ENCODE measurements at places on chromosomes 6 and 20. TPM values are rescaled to one million over a fixed set of nuclear protein-coding genes. Genes with fewer than 3 reads are reported as not detected.

- no peak for DNase-seq
Measured at GRCh38 chr20:38299963-38300362, 4.0 kb upstream of the BPI start.

DNA sequence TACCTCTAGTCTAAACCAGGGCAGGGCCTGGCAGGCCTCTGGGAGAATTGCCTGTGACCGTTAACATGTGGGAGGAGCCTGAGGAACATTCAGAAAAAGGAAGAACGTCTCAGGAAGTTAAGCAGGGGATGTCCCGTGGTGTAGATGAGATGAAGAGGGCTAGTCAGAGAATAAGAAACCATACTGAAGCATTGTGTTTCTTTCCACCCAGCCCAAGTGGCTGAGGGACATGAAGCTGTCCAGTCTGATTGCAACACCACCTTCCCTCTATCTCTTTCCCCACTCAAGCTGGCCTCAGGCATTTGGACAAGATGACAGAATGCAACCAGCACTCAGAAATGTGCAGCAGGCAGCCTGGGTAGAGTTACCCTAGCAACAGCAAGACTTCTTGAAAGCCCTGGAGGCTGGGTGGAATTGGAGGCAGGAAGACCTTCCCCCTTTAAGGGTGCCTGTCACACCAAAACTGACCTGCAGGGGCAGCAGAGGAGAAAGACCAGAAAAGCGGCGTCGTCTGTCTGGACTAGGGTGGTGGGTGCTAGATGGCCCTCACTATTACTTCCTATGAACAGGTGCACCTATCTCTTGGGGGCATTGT lies 186.1 kb downstream of the UNC5CL start:
- no peak for DNase-seq

GRCh38 chr6:156919814-156920369 lies 142.7 kb downstream of the ARID1B start:
- no peak for DNase-seq

- no peak for DNase-seq
Measured at GRCh38 chr20:4961746-4962145, 39.6 kb downstream of the SLC23A2 start.

DNA sequence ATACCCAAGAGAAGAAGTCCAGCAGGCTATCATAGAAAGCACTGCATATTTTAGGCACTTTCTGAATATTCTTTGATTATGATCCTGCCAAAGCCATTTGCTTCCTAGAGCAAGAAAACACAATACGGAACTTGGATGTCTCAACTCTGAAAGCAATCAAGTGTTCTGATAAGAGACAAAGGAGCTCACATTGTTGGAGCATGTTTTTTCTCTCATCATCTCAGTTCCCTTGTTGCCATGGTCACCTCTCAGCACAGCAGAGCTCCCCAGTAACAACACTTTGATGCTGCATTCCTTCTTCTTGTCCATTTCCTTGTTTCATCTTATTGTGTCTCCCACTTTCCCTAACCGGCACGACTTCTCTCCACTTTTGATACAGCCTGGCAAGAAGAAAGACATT lies 168.7 kb upstream of the FUT9 start:
- no peak for DNase-seq

DNA sequence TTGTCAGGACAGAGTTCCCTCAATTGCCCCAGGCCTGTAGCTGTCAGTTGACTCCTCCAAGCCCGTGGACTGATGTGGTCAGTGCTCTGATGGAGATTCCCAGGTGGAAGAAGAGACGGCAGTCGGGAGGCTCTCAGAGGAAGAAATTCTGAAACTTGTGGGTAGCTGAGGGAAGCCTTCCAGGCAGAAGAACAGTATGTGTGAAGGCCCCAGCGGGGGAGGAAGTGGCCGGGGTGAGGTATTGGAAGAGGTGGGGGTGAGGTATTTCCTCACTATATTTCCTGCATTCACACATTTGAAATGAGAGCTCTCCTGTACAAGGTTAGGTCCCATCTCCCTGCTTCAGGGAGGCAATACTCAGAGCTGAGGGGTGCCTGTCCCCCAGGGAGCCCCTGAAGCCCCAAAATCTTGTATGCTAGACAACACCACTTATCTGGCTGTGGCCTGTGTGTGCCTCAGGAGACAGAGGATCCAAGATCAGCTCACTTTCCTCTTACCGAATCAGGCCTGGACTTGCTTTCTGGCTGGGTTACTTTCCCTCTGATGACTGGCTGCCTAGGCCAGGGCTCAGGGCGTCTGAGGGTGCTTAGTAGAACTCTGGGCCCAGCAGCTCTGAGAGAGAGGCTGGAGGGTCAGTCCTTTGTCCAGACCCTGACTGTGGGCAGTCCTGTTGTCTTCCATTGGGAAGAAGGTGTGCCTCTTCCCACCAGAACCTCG lies 49.3 kb upstream of the MYL9 start:
- no peak for DNase-seq

DNA sequence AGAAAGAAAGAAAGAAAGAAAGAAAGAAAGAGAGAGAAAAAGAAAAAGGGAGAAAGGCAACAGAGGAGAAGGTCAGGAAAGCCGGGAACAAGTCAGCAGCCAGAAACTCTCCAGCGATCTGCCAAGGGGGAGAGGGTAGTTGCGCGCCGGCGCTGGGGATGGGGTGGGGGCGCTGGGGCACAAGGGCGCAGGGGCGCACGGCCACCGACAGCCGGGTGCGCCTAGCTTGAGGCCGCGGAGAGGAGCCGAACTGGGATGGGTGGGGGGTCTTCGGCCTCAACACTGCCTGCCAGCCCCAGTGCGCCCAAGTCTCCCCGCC lies 533 bp upstream of the RSPO3 start:
- no peak for DNase-seq

DNA sequence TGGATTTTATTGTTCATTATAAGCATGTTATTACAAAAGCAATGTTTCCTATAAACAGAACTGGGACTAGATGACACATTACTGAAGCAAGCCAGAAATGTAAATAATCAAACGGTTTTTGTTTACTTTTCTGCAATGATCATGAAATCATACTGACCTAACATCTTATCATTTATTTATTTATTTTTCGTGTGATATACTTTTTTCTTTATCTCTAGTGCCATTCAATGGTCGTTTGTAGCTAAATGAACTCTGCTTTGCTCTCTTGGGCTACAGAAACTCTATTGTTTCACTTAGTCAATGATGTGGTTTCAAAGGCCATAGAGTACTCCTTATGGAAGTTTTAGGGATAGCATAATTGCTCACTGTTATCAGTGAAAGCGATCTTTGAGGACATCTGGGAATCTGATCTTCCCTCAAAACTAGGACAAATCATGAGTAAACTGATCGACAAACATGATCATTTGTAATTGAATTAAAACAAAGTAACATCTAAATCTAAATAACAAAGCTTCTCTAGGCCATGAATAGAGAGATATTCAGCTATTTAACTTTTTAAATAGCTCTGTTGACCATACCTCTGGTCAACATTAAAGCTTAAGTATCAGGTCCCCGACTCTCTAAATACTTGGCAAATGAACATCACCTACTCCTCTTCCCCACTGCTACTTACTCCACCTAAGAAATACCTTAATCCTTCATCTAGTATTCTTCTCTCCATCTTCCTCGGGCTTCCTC lies 933.4 kb downstream of the TFAP2A start:
- DNase-seq: no peak

DNA sequence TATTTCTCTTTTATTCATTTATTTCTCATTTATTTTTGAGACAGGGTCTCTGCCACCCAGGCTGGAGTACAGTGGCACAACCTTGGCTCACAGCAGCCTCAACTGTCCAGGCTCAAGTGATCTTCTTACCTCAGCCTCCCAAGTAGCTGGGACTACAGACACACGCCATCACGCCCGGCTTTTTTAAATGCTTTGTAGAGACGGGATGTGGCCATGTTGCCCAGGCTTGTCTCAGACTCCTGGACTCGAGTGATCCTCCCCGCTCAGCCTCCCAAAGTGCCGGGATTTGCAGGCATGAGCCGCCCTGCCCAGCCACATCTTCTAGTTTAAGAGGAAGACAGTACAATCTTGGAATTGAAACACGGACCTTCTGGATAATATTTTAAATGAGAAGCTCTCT lies 21.6 kb upstream of the FOXF2 start:
- DNase-seq: no peak

GRCh38 chr6:169962604-169963469 lies 211.4 kb downstream of the ERMARD start:
- no peak for DNase-seq

- no peak for DNase-seq
Measured at GRCh38 chr6:34955442-34955841, 66.4 kb downstream of the ANKS1A start.

GRCh38 chr6:168292826-168293225 lies 26.8 kb downstream of the DACT2 start:
- no peak for DNase-seq

- DNase-seq: no peak
Measured at GRCh38 chr6:169417101-169417500, 163.5 kb upstream of the THBS2 start.

GRCh38 chr20:48845721-48846306 lies 18.0 kb upstream of the PREX1 start:
- DNase-seq: no peak

- no peak for DNase-seq
Measured at GRCh38 chr6:28371706-28372451, 22.1 kb downstream of the ZKSCAN3 start.

DNA sequence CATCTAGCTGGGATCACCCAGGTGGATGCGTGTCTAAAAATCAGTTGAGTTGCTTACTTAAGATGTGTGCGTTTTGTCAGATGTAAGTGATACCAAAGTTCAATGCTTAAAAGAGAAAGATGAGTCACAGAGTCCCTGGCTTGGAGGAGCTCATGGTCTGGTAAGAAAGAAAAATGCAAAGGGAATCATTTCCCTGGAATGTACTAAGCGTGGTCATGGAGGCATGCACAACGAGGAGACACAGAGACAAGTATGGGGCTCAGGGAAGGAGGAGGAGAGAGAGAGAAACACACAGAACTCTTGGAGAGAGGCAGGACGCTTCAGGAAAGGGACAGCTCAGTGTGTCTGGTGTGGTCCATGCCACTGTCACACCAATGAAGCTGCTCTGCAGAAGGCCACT lies 186.9 kb upstream of the GMDS start:
- no peak for DNase-seq

DNA sequence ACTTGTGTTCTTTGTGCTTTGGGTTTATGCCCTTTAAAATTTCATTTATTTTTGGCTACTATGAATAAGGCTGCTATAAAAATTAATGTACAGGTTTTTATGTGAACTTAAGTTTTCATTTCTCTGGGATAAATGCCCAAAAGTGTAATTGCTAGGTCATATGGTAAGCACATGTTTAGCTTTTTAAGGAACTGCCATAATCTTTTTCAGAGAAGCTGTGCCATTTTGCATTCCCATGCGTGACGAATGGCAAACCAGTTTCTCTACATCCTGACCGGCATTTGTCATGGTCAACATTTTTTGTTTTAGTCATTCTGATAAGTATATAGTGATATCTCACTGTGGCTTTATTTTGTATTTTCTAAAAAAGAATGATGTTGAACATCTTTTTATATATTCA lies 236.0 kb upstream of the SGK1 start:
- DNase-seq: no peak

DNA sequence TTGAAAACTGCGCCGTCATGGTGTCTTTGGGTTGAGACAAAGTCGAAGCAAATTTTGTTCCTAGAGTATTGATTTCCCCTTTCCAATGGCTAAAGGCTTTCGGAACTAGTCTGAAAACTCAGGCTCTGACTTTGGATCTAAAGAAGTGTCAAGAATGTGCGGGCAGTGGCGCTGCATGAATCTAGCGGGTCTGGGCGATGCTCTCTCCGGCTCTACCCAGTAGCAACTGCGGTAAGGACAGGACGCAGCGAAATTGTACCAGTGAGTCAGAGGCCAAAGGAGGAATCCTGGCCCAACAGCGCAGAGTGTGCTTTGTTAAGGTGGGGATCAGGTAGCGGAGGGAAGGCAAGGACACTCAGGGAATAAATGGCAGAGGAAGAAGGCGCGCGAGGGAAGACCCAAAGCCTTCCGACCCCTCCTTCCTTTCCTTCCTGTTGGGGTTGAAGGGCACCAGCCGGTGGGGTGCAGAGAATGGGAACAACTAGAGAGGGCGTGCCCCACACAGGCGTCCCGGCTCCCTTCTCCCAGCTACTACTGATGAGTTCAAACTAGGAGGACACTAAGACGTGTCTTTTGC lies 32.1 kb downstream of the HLA-F start:
- DNase-seq: no peak

DNA sequence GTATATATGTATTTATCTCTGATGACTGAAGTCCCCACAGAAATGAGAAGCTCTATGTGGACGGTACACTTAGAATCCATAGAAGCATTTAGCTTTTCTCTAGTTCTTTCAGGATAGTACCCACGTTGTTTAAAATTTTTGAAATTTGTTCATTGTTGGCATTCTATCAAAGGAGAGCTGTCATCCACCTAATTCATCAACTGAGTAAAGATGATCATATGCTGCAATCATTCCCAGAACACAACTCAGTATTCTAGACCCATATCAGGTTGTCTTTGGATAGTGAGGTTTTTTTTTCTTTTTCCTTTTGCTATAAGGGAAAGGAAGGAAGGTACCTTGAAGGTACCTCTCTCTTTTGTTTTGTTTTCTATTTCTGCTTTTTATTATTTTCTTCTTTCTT lies 9.3 kb downstream of the SERAC1 start:
- no peak for DNase-seq

DNA sequence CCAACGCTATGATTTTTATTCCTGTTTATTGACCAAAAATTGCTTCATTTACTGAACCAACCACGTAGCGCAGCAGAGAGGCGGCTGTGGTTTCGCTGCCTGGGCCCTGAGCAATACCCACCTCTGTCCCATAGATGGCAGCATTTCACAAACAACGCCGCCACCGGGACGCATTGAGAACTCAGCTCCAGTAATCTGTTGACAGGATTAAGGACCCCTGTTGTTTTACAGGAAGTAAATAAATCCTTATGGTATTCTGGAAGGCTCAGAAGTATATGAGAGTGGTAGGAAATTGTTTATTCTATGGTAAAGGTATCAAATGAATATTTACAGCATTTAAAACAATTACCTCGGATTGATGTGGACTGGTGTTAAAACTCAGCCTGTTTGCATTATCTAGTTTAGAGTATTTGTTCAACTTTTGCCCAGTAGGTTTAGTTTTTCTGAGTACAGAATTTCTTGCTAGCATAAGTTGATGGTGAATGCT lies 547.9 kb upstream of the SLC35B3 start:
- DNase-seq: peak; percentile 27

Gene BACH2
- total RNA-seq: 3.6 TPM

Gene GLP1R
- not detected for total RNA-seq

Gene PRL
- not detected for total RNA-seq

Gene EFCAB8
- not detected for total RNA-seq

Gene NOX3
- not detected for total RNA-seq

Gene RUNX2
- 0.78 TPM for total RNA-seq

Gene STX7
- total RNA-seq: 18.2 TPM

Gene TPD52L1
- 134 TPM for total RNA-seq

Gene LKAAEAR1
- total RNA-seq: not detected

Gene RALGAPB
- total RNA-seq: 28.0 TPM

Measured in gastrocnemius medialis (tissue), 4 donors.